Thoracic aorta (tissue), 2 donors: ENCODE measurements at places on chromosomes 1 and 21.

- DNase-seq, result no peak
Measured at GRCh38 chr1:179809506-179810366, 66.6 kb downstream of the FAM163A start.

DNA sequence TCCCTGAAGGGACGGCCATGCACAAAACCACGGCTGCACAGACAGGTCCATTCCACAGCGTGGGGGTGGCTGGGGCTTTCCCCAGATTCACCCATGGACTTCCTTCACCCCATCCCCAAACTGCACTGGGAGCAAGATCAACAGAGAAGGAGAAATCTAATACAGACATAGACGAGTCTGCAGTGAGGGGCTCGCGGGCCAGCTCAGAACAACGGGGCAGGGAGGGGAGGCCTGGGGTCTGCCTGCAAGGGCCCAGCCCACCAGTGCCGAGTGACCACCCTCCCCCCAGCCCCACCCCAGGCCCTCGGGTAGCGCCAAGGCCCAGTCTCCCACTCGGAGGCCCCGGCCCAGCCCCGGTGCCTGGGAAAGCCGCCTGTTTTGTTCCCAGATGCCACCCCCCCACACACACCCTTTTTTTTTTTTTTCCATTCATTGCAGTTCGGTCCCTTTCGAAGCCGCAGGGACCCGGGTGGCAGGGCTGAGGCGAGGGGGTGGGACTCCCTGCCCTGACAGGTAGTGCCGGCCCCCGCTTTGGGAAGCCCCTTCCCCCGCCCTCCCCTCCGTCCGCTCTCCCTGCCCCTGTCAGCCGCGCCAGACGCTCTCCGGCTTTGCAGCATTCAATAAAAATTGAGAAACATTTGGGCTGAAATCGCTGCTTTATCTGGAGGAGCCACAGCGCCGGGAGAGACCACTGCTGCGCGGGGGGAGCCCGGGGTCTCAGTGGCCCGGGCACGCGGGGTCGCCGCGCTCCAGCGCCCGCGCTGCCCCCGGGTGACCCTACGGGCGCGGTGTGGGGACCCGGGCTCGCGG is 543 bp upstream of the EPHB2 start:
- no peak for DNase-seq

DNA sequence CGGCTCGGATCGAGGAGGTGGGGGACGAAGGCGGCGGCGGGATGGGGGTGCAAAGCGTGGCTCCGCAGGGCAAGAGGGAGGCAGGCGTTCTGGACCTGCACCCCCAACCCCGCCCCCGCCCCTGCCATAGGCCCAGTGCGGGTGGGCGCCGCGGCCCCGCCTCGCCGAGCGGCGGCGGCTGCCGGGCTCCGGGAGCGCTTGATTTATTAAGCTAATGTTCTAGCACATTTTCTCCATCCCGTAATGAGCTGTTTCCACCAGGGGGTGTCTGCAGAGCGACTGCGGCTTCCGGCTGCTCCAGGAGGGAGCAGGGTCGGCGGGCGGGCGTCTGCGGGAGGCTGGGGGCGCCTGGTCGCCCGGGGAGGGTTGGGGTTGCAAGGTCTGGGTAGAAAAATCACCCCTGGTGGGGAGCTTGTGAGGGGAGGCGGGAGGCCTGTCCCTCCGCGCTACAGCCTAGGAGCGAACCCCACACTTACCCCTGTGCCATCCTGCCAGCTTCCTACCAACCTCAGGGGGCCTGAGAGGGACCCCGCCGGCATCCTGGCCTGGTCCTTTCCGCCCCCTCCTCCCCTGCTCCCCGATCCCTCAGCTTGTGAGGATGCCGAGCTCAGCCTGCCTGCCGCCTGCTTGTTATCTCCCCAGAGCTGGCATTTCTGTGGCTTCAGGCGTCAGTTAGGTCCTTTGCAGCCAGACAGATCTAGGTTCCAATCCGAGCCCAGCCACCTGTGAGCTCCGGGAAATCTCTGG is 48.5 kb upstream of the ACOT11 start:
- no peak for DNase-seq

GRCh38 chr1:92711473-92712165 is 73.3 kb downstream of the EVI5 start:
- no peak for DNase-seq

- DNase-seq, result no peak
Measured at GRCh38 chr1:35085421-35085820, 6.2 kb downstream of the ZMYM1 start.

GRCh38 chr1:197994907-197995407 is 77.8 kb downstream of the LHX9 start:
- no peak for DNase-seq

DNA sequence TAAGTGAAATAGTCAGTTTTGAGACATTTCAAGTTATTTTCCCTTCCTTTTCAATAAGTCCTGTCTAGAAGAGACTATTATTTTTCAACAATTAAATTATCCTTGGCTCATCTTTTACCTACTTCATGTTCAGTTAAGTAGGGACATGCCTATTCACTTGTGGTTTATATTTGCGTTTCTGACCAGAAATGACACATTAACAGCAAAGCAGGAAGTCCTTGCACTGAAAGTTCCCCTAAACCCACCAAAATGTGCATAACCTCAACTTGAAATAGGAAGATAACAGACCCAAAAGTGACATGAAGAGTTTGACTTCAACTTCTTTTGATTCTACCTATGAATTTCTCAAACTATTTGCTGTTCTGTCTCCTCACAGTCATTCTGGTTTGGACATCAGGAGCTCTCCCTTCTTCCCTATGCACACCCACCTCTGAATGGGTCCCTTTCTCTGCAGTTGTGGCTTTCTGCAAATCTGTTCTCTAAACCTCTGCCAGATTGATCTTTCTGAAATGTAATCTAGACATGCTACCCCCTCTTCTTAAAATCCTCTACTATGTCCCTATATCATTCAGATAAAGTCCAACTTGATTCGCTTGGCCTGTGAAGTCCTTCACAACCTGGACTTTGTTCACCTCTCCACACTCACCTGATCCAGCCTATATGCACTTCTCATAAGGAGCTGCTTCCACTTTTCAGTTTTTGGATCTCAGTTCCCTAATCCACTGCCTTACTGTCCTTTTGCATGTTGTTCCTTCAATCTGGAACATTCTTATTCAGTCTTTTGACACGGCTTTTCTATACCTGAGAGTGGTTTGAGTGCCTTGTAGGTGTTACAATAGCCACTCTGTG is 661.5 kb upstream of the ADGRL4 start:
- DNase-seq, result no peak

- no peak for DNase-seq
Measured at GRCh38 chr1:238469146-238469631, 578.5 kb upstream of the ZP4 start.

- DNase-seq, result no peak
Measured at GRCh38 chr1:43531107-43531905, 623 bp downstream of the PTPRF start.

DNA sequence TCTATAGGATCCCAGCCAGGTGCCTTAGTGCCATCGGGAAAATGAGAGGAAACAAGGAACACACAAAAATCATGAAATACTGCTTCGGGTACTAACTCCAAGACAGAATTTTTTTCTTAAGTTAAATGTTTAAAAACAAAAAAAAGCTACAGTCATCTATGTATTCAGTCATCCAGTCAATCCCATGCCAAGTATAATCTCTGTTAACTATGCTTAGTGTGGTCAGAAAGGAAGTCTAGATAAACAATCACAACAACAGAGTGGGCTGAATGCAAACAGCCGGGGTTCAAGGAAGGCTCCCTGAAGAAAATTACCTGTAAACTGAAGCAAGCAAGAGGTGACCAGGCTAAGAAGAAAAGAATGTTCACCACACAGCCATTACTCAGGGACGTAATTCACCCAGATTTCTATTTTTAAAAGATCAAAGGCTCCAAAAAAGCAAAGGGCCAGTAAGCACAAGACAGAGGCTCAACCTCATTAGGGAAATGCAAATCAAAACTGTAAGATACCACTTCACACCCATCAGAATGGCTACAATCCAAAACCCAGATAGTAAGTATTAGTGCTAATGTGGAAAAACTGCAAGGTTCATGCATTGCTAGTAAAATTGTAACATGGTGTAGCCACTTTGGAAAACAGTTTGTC is 53.0 kb downstream of the RERE start:
- no peak for DNase-seq

DNA sequence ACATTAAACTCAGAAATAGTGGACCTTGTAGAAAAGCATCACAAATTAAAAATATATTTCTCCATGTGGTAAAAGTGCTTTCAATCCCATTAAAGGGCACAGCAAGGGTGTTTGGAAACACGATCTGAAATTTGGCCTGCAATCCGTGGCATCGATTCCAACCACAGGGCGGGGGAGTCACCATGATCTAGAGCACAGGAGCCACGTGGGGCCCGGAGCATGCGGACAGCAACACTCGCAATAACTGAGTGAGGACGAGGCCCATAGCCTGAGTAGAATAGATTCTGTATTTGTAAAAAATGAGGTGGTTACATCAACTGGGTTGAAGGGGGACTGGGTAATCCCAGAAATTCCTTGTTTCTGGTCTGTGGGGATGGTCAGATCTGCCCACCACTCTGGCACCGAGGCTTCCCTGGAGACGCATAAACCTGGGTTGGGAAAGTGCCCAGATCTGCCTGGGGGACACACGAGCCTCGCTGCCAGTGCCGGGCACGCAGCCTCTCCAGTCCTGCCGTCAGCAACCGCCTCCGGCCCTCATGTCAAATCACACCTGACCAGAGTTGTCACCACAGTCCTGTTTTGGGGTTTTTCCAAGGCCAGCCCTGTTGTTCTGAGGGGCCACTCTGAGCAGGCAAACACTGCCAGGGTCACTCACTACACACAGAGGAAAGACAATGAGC is 104.3 kb downstream of the PGBD5 start:
- DNase-seq, result no peak

- DNase-seq, result no peak
Measured at GRCh38 chr1:46254668-46255067, 7.1 kb downstream of the RAD54L start.

GRCh38 chr1:37410815-37411214 is 63.6 kb upstream of the ZC3H12A start:
- DNase-seq, result no peak

- no peak for DNase-seq
Measured at GRCh38 chr1:162197615-162198421, 128.3 kb downstream of the NOS1AP start.

DNA sequence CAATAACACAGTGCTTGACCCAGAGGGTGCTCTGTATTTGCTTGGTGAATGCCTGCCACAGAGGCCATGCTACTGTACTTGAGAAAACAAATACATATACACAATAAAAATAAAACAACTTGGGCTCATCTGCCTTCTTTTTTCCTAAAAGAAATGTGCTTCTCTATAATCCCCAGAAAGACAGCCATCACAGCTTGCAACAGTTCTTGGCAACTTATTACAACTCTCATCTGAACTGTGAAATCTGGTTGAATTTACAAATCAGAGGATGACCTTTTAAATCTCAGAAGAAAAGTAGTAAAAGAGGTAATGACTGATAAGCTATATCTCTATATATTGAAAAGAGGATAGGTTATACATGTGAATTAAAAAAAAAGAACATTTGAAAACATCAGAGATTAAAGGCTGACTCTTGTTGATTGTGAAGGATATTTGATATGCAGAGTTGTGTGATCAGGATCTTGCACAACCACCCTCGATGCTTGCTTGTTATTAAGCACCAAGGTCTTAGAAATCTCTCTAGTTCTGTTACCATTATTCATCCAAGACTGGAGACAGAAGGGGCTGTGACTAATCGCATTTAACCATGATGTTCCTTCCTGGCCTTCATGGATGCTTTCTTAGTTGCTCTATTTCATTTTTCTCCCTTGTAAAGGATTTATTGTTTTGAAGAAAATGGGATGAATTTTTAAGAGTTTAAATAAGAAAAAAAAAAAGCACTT is 213.4 kb downstream of the APP start:
- no peak for DNase-seq

- DNase-seq, result no peak
Measured at GRCh38 chr1:86773341-86774288, 69.2 kb downstream of the SH3GLB1 start.

- DNase-seq, result no peak
Measured at GRCh38 chr1:114482585-114482984, 28.4 kb downstream of the TRIM33 start.

DNA sequence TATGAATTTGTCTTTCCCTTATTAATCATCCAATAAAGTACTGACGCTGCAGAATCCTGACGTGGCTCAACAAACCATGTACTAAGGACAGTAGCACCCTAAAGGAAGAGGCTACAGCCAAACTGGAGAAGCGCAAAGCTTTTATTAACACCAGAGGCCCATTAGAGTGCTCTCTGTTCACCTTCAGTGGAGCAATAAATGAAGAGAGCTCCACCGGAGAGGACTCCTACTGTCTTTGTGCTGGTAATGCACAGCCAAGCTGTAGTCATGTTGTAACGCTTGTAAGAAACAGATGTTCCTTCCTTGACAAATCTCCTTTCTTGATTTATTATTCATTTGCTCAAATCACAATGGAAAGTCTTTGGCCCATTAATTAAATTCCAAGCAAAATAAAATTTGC is 220.7 kb upstream of the RRP15 start:
- no peak for DNase-seq

- DNase-seq, result no peak
Measured at GRCh38 chr1:22249928-22250680, 107.2 kb upstream of the WNT4 start.

DNA sequence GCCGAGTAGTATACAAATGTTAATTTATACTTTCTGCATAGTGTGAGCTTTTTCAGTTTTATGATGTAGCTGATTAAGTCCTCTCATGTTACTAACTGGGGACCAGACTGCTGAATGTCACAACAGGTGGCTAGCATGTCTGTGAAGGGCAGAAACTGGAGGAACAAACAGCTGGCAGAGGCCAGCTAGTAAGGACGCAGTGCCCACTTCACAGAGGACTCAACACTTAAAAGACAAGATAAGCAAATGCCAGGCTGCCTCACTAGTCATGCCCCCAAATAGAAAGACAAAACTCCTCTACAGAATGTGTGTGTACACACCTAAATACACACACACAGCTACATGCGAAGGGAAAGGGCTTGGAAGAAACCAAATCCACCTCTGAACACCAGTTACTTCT is 73.8 kb upstream of the ZNF678 start:
- DNase-seq, result no peak

DNA sequence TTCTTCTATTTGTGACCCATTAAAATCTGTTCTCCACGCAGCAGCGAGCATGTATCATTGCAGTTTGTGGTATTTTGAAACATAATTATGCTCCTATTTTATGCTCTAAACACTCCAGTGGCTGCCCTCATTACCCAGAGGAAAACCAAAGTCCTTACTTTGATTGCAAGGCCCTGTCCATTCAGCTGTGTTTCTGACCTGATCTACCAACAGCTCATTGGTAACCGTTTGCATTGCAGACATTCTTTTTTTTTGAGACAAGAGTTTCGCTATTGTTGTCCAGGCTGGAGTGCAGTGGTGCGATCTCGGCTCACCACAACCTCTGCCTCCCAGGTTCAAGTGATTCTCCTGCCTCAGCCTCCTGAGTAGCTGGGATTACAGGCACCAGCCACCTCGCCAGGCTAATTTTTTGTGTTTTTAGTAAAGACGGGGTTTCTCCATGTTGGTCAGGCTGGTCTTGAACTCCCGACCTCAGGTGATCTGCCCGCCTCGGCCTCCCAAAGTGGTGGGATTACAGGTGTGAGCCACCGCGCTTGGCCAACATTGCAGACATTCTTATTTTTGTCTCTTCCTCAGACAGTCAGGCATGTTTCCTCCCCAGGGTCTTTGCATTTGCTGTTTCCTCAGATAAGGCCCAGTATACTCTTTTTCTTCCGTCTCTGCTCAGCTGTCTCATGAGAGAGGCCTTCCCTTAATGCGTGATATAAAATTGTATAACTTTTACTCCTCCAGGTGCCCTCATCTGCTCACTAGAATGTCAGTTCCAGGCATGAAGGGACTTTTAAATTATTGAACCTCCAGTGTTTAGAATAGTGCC is 32.5 kb downstream of the THRAP3 start:
- DNase-seq, result no peak

- DNase-seq, result no peak
Measured at GRCh38 chr1:85178396-85178795, 22.4 kb downstream of the SYDE2 start.
